ENCODE measurements at places on chromosomes 16 and 17. TPM values are rescaled to one million over a fixed set of nuclear protein-coding genes. Genes with fewer than 3 reads are reported as not detected.

DNA sequence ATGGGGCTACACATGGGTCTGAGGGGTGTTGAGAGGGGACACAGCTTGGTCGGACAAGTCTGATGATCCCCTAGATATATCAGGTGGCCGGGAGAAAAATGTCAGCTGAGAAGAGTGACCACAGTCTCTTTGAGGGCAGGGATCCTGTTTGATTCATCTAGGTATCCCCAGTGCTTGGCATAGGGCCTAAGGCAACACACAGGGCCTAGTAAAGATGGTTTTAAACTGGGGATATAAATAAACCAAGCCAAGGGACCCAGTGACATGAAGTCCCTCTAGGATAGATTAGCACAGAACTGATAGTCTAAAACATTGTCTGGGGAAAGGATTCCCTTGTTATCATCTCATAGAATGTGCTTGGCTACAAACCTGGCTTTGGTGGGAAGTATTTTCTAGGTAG, 1.4 kb downstream of the ERCC4 start:
- H3K27me3 ChIP-seq = no peaks in the 10 kb centered on the region
- H3K36me3 ChIP-seq = no peaks in the 10 kb centered on the region
- H3K27ac ChIP-seq = no peak overlapping the region
- peaks cover 7% of the 10 kb centered on the region for H3K4me1 ChIP-seq
- H3K4me3 ChIP-seq = no peak overlapping the region
- DNase-seq = no peak

The CACNG3 gene
- not detected for total RNA-seq

GRCh38 chr17:63537991-63538692, 12.1 kb upstream of the DCAF7 start:
- no peak overlapping the region for H3K27ac ChIP-seq
- H3K4me1 ChIP-seq = peaks cover 7% of the 10 kb centered on the region
- no peaks in the 10 kb centered on the region for H3K36me3 ChIP-seq
- H3K27me3 ChIP-seq = no peaks in the 10 kb centered on the region
- DNase-seq = no peak
- H3K4me3 ChIP-seq = peak overlapping the region; percentile 52

- no peaks in the 10 kb centered on the region for H3K4me1 ChIP-seq
- H3K27me3 ChIP-seq = no peaks in the 10 kb centered on the region
- peaks cover 57% of the 10 kb centered on the region for H3K36me3 ChIP-seq
- no peak for DNase-seq
- no peak overlapping the region for H3K27ac ChIP-seq
Measured at GRCh38 chr17:1878419-1879121, 48.8 kb downstream of the RPA1 start.

The ITPRIPL2 gene
- 113 TPM for total RNA-seq

DNA sequence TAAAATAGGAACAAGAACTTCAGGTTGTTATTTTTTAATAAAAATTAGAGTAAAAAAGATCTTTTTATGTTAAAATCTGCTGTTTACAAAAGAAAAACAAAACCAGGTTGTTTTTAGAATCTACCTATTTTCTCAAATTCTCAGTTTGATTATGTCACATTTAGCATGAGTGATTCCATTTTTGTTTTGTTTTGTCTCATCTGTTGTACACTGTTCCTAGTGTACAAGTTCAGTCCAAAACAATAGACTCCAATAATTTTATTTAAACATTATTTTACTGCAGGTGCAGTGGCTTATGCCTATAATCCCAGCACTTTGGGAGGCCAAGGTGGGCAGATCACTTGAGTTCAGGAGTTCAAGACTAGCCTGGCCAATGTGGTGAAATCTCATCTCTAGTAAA, 2142.7 kb downstream of the TP53TG3F start:
- H3K36me3 ChIP-seq = no peaks in the 10 kb centered on the region
- H3K27me3 ChIP-seq = no peaks in the 10 kb centered on the region
- no peak for DNase-seq
- no peak overlapping the region for H3K27ac ChIP-seq

- H3K4me3 ChIP-seq = no peak overlapping the region
- no peaks in the 10 kb centered on the region for H3K27me3 ChIP-seq
- no peaks in the 10 kb centered on the region for H3K4me1 ChIP-seq
Measured at GRCh38 chr16:48421741-48422140, 36.5 kb upstream of the SIAH1 start.

Measured in thoracic aorta (tissue), 2 donors.